ENCODE measurements at places on chromosomes 16 and 17.

GRCh38 chr16:51968749-51969148 is 578.2 kb downstream of the TOX3 start:
- no peak for DNase-seq

DNA sequence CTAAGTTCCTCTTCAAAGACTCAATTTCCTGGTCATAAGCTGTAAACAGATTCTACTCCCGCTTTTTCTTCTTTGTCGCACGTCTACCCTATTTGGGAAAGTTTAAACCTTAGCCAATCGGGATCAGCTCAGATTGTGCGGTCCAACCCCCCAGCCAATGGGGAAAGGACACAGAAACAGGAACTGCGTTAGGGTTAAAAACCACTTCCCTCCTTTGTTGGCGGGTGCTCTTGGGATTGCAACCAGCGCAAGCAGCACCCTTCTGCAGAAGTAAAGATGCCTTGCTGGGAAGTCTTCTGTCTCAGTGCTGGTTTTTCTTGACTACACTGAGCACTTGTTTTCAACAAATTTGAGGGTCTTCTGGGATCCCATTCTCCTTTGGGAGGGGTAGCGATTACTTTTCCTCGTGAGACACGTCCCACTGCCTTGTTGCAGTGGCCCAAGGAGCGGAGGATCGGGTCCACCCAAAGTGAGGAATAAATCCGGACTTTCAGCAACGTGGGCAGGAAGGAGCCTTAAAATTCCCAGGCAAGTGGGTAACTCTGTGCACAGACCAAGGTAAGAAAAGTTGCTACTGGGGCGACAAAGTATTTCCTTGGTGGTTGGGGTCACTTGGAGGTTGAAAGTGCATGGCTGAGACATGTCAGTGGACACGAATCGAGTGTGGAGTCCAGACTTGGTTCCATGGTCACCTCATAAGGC is 1.0 kb upstream of the YPEL3 start:
- DNase-seq, result peak; percentile 29

DNA sequence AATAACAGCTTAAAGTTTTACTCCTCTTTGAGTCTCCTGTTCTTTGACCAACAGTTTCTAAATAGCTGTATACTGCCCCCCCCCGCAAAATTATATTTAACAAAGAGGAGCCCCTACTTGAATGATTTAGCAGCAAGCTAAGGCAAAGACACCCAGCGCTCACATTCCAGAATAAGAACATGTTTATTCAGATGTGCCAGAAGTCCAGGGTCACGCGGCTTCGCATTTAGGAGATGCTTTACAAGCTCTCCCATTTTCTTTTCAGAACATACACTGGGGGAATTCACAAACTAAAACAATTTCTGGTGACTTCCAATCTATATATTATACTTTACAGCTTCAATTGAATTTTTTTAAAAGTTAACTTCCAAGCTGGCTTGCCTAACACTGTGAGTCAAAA is 5.3 kb downstream of the PLD6 start:
- DNase-seq, result no peak

- peak; percentile 9 for DNase-seq
These were observed 33.3 kb upstream of the METTL9 start for GRCh38 chr16:21565861-21566669.

- DNase-seq, result no peak
These were observed 1.9 kb upstream of the SNAI3 start for GRCh38 chr16:88688013-88688778.

- DNase-seq, result no peak
These were observed 33.9 kb upstream of the ZNF423 start for GRCh38 chr16:49889725-49890397.

DNA sequence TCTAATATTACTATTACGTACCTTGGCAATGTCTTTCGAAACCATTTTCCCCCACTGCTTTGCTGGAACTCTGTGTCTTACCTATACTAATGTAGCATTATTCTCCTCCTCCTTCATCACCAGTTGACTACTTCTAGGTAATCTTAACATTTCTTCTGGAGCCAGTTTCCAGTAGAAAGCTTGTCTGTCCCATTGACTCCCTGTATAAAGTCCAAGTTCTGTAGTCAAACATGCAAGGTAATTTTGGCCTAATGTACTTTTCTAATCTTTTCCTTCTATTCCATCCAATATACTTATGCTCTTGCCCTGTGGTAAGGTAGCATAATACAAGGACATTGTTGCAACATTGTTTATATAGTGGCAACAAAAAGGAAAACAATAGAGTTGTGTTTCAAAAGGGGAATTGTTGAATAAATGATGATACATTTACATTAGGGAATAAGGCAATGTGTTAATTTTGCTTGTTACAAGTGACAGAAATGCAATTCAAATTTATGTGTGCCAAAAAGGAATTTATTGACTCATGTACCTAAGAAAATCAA is 27.9 kb downstream of the OMG start:
- no peak for DNase-seq

GRCh38 chr17:35872196-35872980 is 3.7 kb upstream of the HEATR9 start:
- no peak for DNase-seq

GRCh38 chr16:83365166-83365565 is 442.6 kb upstream of the HSBP1 start:
- DNase-seq, result no peak

DNA sequence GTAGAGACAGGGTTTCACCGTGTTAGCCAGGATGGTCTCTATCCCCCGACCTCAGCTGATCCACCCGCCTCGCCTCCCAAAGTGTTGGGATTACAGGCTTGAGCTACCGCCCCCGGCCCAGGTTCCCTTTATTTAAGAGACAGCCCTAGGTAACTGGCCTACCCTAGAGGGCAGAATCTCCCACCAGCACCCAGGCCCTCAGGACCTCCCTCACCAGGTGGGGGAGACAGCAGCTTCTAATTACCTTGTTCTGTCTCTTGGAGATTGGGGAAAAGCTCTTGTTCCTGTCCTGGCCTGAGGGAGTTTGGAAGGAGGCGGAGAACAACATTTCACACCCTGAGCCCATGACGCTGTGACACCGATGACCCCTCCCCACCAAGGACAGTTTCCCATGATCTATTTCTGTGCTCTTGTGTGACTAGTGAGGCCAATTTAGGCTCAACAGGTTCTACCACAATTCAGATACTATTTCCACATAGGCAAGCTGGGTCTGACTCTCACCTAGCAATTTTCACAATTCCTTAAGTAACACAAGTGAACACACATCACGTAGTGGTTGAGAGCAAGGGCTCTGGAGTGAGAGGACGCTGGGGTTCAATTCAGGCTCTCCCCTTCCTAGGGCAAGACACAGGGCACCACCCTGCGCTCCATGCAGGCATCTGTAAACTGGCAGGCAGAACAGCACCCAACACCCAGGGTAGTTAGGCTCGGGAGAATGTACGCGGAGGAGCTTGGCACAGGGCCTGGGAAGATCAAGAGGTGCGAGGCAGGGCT is 20.4 kb downstream of the HDAC5 start:
- DNase-seq, result no peak

GRCh38 chr16:86145669-86146068 is 246.7 kb downstream of the IRF8 start:
- DNase-seq, result no peak

- DNase-seq, result no peak
These were observed 2.6 kb downstream of the CRYM start for GRCh38 chr16:21275529-21275928.

DNA sequence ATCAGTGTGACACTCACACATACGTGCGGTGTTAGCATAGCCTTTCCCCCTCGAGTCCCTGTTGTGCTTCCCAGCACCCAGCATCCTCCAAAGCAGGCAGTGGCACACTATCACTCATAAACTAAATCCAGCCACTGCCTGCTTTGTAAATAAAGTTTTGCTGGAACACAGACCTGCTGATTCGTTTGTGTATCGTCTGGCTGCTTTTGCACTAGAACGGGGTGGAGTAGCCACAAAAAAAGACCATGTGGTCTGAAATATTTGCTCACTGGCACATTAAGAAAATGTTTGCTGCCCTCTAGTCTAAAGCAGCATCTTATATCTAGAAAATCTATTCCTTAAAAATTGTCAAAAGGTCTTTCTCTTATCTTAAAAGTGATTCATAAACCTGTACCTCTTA is 341.2 kb upstream of the ZFHX3 start:
- no peak for DNase-seq

DNA sequence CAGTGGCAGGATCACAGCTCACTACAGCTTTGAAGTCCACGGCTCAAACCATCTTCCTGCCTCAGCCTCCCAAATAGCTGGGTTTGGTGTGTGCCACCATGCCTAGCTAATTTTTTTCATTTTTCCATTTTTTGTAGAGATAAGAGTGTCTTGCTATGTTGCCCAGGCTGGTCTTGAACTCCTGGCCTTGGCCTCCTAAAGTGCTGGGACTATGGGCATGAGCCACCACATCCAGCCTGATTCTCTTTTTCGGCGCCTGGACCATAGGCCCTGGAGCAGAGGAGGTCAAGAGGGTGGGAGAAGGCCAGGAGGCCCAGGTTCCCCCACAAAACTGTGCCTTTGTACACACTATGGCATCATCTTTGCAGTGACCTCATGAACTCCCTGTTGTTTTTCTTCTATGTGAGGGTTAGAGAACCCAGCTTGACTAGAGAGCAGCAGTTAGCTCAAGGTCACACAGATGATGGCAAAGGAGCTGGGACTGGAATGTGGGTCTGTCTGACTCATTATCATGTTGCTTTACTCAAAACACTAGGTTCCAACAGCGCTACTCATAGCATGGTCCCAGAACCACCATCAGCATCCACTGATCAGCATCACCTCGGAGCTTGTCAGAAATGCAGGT is 16.3 kb downstream of the SCN4A start:
- DNase-seq, result no peak

DNA sequence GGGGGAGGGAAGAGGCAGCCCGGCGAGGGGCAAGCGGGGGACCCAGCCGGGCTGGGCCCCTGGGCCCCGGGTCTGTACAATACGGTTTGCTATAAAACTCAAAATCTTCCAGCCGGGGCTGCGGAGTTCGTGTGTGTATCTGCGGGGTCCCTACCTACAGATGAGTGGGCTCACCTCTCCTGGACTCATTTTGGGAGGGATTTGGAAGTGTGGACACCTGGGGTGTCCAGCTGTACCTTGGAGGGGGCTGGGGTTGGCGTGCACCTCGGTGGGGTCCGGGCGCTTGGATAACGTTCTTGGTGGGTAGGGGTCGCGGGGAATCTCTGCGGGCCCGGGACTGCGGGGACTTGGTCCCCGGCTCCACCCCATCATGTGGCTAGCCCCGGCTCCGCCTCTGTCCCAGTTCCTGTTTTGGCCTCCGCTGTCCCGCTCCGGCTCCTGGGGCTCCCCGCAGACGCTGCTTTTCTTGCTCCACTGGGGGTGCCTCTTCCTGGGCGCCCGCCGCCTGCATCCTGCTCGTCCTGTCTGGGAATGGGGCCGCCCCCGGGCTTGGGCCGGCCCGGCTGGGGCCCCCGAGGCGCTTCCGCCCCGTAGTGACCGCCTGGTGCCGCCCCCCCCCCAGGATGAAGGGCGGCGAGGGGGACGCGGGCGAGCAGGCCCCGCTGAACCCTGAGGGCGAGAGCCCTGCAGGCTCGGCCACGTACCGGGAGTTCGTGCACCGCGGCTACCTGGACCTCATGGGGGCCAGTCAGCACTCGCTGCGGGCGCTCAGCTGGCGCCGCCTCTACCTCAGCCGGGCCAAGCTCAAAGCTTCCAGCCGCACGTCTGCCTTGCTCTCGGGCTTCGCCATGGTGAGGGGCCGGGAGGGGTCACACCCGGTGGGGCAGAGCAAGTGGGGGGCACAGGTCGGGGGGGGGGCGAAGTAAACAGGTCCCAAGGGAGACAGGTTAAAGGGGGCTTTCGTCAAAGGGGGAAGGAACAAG is at the start of gene ORAI3:
ORAI3 (plus strand) TSS at position 402 of the 983 bp plus-strand sequence; CDS start at position 624, 222 bp downstream.
- no peak for DNase-seq

DNA sequence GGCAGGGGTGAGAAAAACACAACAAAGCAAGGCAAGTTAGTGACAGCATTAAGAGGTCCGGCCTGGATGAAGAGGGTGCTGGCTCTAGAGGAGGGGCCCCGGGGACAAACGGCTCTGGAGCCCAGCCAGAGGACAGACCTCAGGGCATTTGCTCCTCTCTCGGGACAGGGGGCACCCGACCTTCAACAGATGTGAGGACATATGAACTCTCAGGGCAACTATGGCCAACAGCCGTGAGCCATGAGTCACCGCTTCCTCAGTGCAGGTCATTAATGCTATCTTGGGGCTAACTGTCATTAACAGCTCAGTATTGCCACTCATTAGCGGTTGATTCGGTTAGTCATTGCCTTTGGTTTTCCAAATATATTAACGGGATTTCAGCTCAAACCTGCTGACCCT is 9.7 kb upstream of the ARL5C start:
- no peak for DNase-seq

DNA sequence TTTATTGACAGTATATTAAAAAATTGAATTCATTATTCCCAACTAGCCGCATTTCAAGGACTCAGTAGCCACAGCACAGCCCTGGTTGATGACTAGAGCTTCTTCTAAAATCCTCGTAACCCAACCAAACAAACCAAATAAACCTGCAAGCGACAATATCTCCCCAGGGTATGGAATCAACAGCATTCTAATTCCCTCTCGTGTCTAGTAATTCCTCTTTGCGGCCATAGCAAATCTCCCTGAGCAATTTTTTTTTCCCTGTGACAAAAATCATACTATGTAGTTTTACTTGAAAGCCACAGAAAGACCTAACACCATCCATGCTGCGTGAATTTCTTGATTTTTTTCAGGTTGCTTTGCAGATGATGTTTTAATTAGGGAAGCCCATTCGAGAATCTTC is 143.4 kb upstream of the MYOCD start:
- no peak for DNase-seq

DNA sequence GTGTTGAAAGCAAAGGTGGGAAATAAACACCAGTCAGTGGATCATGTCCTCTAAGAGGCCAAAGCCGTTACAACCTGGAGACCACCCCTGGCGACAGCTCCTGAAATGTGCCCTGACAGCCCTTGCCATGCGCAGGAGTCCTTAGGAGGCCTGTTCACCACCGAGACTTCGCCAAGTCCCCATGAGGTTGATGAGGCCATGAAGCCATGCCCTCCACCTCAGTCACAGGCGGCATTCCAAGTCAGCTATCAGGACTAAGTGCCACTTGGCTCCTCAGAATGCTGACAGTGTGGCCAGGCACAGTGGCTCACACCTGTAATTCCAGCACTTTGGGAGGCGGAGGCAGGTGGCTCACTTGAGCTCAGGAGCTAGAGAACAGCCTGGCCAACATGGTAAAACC is 27.1 kb downstream of the ADAM11 start:
- no peak for DNase-seq

GRCh38 chr17:45248132-45248957 is 13.5 kb downstream of the SPATA32 start:
- DNase-seq, result peak; percentile 86

Measured in central memory CD4-positive, alpha-beta T cell (primary cell).